Fibroblast of lung (primary cell): ENCODE measurements at places on chromosomes 2 and 18. TPM values are rescaled to one million over a fixed set of nuclear protein-coding genes. Genes with fewer than 3 reads are reported as not detected.

- no peak overlapping the region for H3K27ac ChIP-seq
- H3K4me3 ChIP-seq: no peak overlapping the region
- no peaks in the 10 kb centered on the region for H3K36me3 ChIP-seq
- H3K4me1 ChIP-seq: no peaks in the 10 kb centered on the region
Measured at GRCh38 chr2:3631161-3631850, 26.7 kb upstream of the ALLC start.

The HOXD3 gene
- total RNA-seq: not detected in 2 replicates

The RGPD4 gene
- total RNA-seq: under 0.01 TPM in 1 of 2 replicates, not detected in the other

The SH3RF3 gene
- total RNA-seq: 6.7 and 10.1 TPM in 2 replicates
